ENCODE measurements at places on chromosomes 3 and 15.

- DNase-seq = no peak
Observed at GRCh38 chr3:131518680-131519079, 15.9 kb upstream of the MRPL3 start.

DNA sequence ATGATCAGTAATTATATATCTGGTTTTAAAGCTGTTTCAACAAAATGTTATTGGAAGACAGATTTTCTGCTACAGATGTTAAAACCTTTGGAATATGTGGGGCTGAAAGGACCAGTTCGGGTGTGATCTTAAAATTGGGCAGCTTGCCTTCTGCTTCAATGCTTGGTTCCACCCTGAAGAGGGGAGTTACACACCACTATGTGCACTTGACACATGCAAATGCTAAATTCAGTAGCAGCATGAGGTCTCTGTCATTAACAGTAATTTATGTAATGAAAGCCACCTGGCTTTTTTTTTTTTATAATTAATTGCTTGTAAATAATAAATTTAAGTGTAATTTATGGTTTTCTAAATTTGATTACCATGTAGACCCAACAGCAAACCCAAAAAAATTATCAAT, 24.6 kb downstream of the CDIN1 start:
- no peak for DNase-seq

DNA sequence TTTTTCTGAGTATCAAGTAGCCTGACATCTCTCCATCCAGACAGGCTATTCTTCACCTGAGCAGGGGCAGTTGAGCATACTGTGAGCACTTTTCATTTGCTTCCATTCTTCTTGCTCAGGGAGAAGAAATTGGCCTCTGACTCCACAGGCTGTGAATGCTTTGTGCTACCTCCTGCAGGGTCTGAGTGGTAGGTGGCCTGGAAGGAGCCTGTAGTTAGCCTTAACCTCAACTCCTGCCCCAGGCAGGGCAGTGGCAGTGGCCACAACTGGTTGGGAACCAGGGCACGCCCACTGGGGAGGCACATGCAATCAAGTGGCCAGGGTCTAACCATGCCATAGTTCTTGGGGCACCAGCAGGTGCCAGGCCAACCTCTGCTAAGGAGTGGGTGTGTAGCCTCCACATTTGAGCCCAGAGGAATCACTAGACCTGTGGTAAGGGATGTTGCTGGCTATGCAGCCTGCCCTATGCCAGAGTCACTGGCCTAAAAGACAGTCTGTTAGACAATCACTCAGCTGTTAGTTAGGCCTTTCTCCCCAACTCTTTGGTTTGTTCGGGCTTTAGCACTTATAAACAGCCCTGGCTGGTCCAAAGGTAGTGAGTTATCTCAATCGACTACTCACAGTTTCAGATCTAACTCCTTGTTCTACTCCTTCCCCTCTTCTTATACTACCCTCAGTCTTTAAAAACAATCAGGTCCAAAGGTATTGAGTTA, 7.4 kb downstream of the C3orf62 start:
- DNase-seq = no peak

- DNase-seq = no peak
Observed at GRCh38 chr15:33671456-33671855, 296.8 kb upstream of the CHRM5 start.

- DNase-seq = no peak
Observed at GRCh38 chr3:51384055-51384725, 901 bp upstream of the MANF start.

DNA sequence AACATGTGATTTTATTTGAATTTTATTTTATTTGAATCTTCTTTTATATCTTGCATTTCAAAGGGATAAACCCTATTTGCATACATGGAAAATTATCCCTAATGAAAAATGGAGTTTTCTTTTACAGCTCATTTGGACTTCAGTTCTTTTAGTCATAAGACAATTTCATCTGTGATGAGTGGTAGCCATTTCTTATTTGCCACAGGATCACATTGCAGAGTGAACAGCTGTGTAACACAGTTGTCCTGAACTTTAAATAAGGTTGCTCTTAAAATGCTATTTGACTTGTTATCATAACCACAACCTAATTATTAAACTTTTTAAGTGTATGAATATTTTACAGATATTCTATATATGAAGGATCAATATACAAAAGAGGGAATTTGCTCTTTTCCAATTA, 221.7 kb upstream of the ROPN1 start:
- no peak for DNase-seq

DNA sequence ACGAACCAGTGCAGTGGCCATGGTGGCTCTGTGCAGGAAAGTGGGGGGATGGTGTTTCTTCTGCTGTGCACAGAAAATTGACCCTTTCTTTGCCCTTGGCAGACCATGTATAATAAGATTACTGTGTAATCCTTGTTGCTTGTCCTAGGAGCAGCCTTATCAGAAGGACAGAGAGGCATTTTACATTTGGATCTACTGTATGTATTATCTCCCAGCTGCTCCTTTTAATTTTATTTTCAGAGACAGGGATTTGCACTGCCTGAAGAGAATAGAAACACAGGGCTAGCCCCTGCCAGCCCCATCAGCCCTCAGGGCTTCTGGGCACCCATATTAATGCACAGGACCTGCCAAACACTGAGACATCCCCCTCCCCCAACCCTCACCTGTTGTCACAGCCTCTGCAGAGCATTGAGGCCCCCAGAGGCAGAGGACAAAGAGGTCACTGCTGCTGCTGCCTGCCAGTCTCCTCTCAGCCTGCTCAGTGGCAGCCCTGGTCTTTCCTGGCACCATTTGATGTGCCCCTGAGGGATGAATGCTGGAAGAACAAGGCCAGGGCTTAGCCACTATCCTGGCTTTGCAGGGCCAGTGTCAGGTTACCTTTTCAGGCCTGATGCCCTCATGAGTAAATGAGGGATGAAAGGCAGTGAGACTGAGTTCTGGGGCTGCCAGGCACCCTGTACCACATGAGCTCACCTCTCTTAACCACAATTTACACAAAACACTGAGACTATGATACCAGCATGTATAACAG, 533.4 kb downstream of the NTRK3 start:
- DNase-seq = no peak

DNA sequence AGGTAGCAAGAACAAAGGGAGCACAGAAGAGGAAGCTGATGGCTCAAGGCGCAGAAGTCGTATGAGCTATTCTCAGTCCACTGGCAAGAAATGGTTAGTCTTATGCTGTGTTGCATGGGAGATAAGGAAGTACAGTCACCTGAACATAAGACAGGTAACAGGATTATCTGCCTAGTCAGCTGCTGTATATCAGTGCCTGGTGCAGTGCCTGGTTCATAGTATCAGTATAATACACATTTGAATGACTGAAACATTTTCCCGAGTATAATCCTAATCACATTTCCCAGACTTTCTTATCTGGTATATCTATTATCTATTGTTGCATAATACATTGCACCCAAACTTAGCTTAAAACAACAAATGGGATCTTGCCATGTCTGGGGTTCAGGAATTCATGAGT, 302.5 kb downstream of the GABRG3 start:
- no peak for DNase-seq

DNA sequence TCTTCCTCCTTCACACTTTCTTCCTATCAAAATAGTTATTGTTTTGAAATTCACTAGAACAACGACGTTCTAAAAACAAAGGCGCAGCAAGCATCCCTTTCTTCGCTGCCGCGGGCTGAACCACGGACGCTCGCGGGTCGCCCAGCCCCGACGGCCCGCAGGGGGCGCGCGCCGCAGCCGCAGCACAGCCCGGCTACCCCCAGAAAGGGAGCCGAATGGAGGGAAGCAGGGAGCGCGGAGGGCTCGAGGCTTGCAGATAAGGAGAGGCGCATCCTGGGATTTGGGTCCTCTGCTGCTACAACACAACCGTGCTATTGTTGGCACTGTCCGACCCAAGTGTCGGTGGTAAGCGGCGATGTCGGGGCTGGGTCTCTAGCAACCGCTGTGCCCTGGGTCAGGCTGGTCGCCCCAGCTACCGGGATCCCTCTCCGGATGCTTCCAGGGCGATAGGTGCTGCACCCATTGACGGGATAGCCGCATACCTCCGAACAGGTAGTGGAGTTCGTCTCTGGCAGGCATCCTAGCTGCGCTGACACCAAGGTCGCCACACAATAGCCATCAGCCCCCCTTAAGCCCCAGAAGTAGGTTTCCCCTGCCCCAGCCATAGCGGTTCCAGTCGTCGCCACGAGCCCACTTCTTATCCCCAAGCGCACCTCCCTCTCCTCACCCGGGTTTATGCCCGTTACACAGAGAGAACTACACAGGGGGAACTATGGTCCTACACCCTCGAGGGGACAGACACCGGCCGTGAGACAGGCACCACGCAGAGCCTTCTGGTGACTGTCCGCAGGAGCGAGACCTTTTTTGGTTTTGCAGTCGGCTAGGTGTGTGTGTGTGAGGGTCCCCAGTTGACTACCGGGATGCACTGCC, 6.0 kb downstream of the ONECUT1 start:
- no peak for DNase-seq

GRCh38 chr15:86432861-86433260, 353.2 kb downstream of the AGBL1 start:
- DNase-seq = no peak

DNA sequence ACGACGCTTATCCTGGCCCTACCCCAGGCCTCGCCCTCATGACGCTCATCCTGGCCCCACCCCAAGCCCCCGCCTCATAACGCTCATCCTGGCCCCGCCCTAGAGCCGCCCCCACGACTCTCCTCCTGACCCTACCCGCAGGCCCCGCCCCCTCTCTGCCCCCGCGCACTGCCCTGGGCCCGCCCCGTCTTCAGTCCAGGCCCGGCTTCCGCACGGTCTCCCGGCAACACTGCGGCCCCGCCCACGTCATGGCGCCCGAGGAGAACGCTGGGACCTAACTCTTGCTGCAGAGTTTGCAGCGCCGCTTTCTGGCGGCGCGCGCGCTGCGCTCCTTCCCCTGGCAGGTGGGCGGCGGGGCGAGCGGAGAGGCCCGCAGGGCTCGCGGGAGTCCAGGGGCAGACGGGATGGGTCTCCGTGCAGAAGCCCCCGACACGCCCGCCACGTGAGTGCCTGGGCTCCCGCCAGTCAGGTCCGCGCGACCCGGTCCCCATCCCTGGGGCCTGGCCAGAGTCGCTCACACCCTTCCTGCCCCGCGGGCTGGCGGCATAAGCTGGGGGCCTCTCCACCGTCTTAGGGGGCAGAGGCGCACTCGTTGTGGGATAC, 52.5 kb upstream of the ROPN1B start:
- peak; percentile 79 for DNase-seq

DNA sequence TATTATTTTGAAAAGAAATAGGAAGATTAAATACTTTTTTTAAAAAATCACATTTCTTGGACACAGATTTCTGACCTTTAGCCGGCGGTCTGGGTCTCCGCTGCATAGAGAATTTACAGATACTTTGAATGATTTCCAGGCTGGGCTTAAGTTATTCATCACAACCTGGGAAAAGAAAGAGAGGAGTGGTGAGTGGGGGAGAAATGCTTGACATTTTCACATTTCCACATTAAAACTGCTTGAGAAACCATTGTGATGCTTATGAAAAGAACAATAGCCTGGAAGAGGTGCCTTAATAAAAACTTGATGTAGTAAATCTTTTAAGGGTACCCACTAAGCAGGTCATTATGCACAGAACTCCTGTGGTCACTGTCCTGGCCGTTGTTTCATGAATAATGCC, 166.8 kb upstream of the MRPL3 start:
- DNase-seq = no peak

DNA sequence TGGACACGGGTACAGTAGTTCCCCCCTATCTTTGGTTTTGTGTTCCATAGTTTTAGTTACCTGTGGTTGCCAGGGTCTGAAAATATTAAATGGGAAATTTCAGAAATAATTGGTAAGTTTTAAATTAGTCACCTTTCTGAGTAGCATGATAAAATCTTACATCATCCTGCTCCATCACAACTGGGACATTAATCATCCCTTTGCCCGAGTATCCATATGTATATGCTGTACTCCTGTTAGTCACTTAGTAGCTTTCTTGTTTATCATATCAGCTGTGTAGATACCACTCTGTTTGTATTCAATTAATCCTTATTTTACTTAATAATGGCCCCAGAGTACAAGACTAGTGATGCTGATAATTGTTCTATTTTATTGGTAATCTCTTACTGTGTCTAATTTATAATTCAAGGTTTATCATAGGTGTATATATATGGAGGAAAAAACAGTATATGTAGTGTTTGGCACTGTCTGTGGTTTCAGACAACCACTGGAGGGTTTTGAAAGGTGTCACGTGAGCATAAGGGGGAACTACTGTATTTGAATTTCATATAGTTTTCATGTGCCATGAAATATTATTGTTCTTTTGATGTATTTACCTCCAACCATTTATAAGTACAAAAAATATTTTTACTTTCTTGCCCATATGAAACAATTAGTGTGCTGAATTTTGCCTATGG, 41.4 kb downstream of the CTDSPL2 start:
- no peak for DNase-seq

DNA sequence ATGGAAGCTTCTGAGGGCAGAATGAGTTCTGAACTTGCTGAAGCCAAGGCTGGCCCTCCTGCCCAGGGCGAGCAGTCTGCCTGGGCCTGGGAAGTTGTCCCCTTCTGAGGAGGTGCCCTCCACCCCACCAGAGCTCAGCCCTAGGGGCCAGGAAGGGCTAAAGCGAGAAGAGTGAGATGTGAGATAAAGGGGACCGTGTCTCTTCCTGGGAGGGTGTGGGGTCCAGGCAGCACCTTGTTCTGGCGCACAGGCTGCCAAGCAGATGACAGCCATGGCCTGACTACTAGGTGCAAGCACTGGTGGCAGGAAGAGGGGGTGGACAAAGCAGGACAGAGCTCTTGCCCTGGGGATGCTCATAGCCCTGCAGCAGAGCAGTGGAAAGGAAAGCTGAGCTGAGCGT, 3.7 kb downstream of the PAK6 start:
- no peak for DNase-seq

GRCh38 chr3:36302158-36302509, 78.2 kb upstream of the STAC start:
- DNase-seq = no peak

GRCh38 chr15:71747128-71748083, 62.9 kb upstream of the NR2E3 start:
- DNase-seq = peak; percentile 58

DNA sequence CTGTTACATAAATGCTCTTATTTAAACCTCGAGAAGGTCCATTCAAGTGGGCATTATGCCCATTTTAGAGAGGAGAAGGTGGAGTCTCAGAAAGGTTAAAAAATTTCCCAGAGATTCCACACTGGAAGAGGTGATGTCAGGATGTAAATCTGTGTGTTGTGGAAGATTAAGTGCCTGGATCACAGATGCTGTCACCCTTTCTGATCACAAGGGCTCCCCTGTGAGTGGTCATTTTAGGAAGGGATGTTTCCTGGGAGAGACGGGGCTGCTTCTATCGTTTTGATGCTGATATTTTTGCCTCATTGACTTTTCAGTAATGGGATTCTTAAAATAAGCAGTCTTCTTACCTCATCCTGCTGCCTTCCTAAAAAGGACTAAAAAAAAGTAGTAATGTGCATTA, 132.5 kb downstream of the CLSTN2 start:
- no peak for DNase-seq
